Right kidney (tissue), 9 donors: ENCODE measurements at places on chromosomes 12 and 14.

- DNase-seq: no peak
Observed at GRCh38 chr14:104433401-104434213, 146.0 kb upstream of the C14orf180 start.

GRCh38 chr12:87866578-87867292, 162.5 kb downstream of the C12orf50 start:
- DNase-seq: no peak

- DNase-seq: no peak
Observed at GRCh38 chr12:124224535-124225110, 70.3 kb upstream of the RFLNA start.

- peak; percentile 57 for DNase-seq
Observed at GRCh38 chr14:21039585-21040369, 2.4 kb upstream of the RNASE7 start.

- DNase-seq: no peak
Observed at GRCh38 chr14:91088585-91089235, 25.2 kb upstream of the DGLUCY start.

DNA sequence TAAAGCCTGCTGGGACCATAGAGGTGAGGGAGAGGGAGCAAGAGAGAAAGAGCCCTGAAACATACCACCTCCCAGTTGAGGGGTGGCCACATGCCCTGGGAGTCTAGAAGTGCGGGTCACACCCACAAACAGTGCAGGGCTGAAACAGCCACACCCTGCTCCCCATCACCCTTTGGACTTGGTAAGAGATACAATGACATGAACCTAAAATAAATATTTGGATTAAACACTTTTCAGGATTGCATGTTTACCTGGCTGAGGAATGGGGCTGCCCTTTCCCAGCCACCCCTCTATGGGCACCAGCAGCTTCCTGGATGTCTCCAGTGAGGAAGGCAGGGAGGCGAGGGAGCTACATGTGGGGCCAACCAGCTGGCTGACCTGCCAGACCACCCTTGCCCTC, 39.0 kb upstream of the TC2N start:
- DNase-seq: no peak

- no peak for DNase-seq
Observed at GRCh38 chr12:85807730-85808129, 28.5 kb downstream of the RASSF9 start.

DNA sequence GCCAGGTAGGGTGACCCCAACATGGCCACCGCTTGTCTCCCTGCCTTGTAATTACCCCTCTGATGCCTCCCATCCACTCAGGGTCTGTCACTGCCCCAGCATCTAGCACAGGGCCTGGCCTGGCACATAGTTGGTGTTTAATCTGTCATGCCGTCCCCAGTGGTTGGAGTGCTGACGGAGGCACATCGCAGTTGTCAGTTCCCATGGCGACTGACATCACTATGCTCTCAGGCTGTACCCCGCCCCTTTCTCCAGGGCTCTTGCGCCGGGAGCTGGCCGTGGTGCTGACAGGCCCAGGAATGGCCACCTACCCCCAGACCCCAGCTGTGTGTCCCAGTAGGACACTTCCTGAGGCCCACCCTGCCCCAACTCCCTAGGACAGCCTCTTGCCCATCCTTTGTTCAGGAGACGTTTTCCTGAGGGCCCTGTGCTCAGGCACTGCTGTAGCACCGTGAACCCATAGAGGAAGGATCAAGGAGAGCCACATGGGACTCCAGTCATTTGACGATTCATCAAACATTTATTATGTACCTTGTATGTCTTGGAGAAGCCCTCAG, 23.0 kb downstream of the FAM222A start:
- peak; percentile 68 for DNase-seq

GRCh38 chr14:20247646-20248246, 8.7 kb downstream of the OR11H4 start:
- DNase-seq: no peak

- DNase-seq: no peak
Observed at GRCh38 chr12:124675881-124676713, 108.7 kb upstream of the NCOR2 start.

DNA sequence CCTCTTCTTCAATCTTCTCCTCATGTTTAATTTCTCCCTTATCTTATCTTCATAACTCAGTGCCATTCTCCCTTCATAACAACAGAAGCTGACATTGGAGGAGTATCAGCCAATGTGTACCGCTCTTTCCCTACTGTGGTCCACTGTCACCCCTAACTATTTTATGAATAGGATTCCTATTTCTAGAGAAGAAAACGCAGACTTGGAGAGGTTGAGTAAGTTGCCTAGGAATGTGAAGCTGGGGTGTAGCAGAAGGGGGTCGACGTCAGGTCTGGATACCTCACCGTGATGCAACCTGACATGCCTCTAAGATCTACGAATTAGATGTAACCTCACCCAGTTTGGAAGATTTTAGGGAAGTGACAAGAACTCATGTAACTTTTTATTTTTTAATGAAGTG, 17.1 kb downstream of the LMO3 start:
- no peak for DNase-seq

DNA sequence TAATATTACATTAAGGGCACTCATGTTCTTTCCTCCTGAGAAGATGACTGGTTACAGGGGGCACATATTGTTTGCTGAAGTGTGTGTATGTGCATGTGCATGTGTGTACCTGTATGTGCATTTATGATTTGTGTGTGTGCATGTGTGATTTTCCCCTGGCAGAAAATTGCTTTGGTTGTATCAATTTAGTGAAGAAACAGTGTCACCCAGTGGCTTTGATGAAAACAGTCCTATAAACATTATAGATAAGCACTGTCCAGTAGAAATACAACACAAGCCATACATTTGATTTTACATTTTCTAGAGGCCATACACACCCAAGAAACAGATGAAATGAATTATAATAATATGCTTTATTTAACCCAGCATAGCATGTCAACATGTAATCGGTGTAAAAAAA, 8.6 kb downstream of the PDE3A start:
- DNase-seq: no peak

- DNase-seq: no peak
Observed at GRCh38 chr12:93180566-93180965, 197.2 kb upstream of the NUDT4 start.

- DNase-seq: no peak
Observed at GRCh38 chr12:107518868-107519267, 166.7 kb upstream of the PWP1 start.

GRCh38 chr12:4215229-4216186, 58.1 kb upstream of the CCND2 start:
- DNase-seq: no peak

- no peak for DNase-seq
Observed at GRCh38 chr14:73777420-73777819, 63.2 kb upstream of the PNMA1 start.

- no peak for DNase-seq
Observed at GRCh38 chr12:51318846-51319599, 5.0 kb downstream of the BIN2 start.

GRCh38 chr14:69682136-69682535, 70.7 kb downstream of the SUSD6 start:
- no peak for DNase-seq

- no peak for DNase-seq
Observed at GRCh38 chr14:54798465-54799124, 104.0 kb downstream of the GCH1 start.

DNA sequence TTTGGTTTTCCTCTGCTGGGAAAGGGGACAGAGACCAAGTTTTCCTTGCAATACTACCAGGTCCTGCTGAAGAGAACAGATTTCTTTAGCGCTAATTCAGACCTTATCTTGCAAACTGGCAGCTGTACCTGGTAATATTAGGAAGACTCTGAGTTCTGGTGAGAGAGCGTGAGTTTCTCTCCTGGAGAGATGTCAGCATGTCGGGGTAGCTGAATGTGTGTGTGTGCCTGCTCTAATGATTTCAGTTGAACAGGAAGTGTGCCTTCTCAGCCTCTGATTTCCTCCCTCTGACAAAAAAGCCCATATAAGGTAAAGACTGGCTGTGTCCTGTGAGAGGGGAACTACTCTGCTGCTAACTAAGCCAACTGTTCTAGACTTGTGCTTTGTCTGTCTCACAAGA, 10.3 kb upstream of the ERP27 start:
- DNase-seq: peak; percentile 57

GRCh38 chr12:16358878-16359277, 11.4 kb downstream of the MGST1 start:
- DNase-seq: no peak

DNA sequence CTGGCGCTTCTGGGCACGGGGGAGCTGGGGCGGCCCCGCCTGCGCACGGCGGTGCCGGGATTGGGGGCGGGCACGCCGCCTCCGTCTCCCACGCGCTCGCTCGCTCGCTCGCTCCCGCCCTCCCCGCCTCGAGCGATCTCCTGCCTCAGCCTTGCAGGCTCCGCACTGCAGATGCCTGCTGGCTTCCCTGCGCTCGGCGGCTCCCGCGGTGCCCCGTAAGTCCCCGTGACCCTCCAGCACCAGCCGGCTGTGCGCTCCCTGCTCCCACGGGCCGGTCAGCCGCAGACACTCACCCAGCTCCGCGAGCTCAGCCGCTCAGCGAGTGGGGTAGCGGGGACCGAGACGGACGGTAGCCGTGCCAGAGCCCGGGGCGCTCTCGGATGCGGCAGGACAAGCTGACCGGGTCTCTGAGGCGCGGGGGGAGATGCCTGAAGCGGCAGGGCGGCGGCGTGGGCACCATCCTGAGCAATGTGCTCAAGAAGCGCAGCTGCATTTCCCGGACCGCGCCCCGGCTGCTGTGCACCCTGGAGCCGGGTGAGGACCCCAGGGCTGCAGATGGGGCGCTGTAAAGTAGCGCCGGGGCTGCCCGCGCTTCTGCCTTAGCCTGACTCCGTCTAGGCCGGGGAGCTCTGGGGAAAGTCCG, at the start of gene TBC1D30:
Gene TBC1D30, plus strand, starts transcription at position 148 of the 643 bp plus-strand sequence. Its CDS starts 233 bp downstream, at position 381.
- peak; percentile 69 for DNase-seq

- DNase-seq: no peak
Observed at GRCh38 chr12:65699251-65699650, 125.0 kb upstream of the HMGA2 start.

GRCh38 chr12:2020511-2020910, 16.3 kb upstream of the DCP1B start:
- no peak for DNase-seq

DNA sequence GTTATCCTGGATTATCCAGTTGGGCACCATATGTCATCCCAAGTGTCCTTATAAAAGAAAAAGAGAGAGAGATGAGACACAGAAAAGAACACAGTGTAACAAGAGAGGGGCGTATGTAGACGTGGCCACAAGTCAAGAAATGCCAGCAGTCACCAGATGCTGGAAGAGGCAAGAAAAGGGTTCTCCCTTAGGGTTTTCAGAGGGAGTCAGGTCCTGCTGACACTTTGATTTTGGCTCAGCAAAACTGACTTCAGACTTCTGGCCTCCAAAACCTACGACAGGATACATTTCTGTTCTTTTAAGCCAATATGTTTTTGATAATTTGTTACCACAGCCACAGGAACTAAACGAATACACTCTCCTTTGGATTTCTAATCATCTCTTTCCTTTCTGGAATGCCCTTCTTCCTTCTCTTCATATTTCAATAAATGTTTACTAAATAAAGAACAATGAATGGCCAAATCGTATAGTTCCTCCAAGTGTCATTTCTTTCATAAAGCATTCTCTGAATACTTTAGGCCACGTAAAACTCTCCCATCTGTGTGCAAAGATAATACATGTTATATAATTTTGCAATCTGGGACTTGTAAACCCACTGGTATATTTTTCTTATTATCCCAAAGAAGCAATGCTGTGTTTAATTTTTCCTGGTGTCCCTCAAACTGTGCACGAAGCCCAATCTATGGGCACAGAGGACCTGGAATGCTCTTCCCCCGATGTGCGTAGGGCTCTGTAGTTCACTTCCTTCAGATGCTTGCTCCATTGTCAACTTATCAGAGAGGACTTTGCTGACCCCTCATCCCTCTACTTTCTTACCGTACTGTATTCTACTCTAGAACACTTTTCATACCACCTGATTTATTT, 303.6 kb downstream of the CEP128 start:
- DNase-seq: no peak

DNA sequence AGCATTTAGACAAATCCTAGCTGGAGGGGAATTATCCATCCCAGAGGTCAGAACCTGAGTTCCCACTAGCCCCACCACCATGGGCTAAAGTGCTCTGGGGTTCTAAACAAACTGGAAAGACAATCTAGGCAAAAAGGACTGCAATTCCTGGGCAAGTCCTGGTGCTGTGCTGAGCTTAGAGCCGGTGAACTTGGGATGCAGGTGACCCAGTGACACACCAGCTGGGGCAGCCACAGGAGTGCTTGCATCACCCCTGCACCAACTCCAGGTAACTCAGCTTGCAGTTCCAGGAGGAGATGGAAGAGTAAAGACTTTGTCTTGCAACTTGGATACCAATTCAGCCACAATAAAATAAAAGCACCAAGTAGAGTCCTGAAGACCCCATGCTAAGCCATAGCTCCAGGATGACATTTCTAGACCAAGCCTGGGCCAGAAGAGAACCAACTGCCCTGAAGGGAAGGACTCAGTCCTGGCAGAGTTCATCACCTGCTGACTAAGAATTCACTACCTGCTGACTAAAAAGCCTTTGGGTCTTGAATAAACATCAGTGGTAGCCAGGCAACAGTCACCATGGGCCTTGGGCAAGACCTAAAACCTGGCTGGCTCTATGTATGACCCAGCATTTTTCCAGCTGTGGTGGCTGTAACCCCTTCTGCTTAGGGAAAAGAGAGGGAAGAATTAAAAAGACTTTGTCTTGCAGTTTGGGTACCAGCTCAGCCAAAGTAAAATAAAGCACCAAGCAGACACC, 223.4 kb upstream of the DIO2 start:
- no peak for DNase-seq

DNA sequence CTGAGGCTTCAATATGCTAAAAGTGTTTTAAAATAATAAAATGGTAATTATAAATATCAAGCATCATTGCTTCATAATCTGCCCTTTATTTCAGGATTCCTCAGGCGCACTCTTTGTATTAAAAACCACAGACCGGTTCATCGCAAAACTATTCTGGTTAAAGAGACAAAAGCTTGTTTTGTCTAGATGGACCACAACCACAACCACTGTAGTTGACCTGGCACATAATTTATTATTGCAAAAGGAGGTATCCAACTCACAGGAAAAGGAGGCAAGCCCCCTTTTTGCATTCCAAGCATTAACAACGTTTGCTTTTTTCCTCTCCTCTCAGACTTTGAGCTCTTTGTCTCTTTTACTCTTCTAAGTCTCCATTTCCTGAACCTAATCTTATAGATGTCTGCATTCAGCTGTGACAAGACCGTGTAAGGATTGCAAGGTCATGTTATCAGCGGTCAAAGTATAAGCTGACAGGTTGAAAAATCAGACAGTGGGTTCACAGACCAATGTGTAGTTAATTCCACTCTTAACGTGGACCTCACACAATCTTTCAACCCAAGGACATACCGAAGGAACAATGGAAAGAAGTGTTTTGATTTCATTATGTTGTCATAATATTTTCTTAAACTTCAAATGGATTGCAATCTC, 1057.6 kb downstream of the GALC start:
- DNase-seq: no peak
